ENCODE measurements at places on chromosomes 12 and 14.
A peak's percentile ranks its signal among the peaks of the same experiment; 100 is the strongest.

GRCh38 chr12:19186722-19187661 lies 57.5 kb downstream of the PLEKHA5 start:
- no peak for DNase-seq

DNA sequence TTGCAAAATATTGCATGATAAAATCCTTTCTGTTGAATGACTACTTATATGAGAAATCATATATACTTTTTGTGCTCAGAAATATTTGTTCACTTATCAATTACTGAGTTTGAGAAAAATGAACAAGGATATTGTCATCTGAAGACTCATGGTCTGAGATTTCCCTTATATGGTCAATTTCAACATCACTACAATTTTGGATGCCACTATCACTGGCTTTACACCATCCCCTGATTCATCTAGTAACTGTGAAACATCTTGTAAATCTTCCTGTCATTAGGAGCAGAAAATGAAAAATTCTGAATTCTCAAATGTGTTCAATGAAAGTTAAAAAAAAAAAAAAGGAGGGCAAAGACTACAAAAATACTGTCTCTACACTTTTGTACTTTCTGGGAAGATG lies 21.8 kb upstream of the GXYLT1 start:
- no peak for DNase-seq

DNA sequence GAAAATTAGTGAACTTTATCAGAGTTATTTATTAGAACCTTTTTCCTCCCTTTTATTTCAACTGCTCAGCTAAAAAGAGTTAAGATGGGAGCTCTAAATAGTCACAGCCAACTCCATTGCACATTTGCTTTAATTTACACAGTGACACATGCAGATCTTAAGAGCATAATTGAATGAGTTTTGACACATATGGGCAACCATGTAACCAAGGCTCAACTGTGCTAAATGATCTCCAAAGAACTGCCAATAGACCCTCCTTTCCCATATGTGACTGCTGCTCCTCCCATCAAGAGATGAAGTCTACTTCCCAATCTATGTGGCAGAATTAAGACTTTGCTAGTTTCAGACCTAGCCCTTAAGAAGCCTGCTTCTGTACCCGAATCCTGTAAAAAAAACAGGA lies 960.0 kb downstream of the BCL11B start:
- no peak for DNase-seq

DNA sequence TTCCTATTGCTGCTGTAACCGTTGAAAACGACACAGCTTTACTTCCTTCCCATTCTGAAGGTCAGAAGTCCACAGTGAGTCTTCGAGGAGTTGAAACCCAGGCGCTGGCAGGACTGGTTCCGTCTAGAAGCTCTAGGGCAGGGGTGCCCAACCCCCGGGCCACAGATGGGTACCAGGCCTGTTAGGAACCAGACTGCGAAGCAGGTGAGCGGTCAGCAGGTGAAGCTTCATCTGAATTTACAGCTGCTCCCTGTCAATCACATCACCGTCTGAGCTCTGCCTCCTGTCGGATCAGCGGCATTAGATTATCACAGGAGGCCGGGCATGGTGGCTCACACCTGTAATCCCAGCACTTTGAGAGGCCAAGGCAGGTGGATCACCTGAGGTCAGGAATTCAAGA lies 12.6 kb upstream of the SFSWAP start:
- DNase-seq: no peak

DNA sequence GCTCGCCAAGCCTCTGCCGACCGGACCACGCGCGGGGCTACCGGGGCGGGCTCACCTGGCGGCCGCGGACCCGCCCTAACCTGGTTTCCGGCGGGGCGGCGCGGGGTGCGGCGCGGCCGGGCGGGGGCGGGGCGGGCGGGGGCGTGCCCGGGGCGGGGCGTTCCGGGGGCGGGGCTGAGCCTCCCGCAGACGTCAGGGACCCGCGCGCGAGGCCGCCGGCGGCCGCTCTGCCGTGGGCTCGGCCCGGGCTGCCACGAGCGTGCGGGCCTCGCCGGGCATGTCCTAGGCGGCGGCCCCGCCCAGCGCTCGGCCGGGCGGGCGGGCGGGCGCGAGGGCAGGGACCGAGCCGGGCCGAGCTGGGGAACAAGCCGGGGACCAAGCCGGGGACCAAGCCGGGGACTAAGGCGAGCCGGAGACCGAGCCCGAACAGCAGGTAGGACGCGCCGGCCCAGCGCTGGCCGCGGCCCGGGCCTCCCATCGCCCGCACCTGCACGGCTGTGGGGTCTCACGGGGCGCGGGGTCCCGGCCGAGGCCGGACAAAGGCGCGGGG lies at the start of gene CEP170B:
CEP170B (plus strand) TSS at position 188 of the 550 bp plus-strand sequence. CDS start 3,183 bp downstream, outside the sequence.
- no peak for DNase-seq

GRCh38 chr14:49865431-49865859 lies 12.9 kb upstream of the NEMF start:
- peak; percentile 86 for DNase-seq

DNA sequence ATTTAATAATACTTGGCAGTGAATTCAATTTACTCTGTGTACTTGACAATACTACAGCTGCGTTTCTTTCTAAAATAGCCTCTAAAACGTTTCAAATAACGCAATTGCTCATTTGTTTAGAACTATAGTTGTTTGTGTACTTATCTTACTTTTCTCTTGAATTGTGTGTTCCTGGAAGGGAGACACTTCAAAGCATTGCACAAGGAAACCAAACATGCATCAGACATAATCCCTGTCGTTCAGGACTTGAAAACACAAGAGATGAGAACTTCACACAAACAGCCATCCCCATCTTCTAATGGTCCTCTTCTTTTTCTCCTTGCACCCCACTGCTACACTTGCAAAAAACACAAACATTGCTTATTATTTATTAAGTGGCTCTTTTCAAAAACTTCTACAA lies 38.5 kb downstream of the PTGER2 start:
- DNase-seq: no peak

DNA sequence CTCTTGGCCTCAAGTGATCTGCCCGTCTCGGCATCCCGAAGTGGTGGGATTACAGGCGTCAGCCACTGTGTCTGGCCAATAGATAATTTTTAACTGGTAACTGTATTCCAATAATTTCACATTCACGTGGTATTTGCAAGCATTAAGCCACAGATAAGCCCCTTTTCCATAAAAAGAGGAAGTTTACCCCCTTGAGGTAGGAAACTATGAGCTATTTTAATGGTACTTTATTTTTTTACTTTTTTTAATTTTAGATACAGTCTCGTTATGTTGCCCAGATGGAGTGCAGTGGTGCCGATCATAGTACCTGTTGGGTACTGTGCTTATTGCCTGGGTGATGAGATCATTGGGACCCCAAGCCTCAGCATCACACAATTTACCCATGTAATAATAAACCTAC lies 42.9 kb upstream of the AP4S1 start:
- DNase-seq: no peak

- no peak for DNase-seq
Measured at GRCh38 chr12:92403210-92404175, 257.8 kb upstream of the BTG1 start.

- peak; percentile 54 for DNase-seq
Measured at GRCh38 chr14:104405360-104406226, 174.0 kb upstream of the C14orf180 start.

GRCh38 chr14:95191445-95192199 lies 34.3 kb upstream of the DICER1 start:
- no peak for DNase-seq

DNA sequence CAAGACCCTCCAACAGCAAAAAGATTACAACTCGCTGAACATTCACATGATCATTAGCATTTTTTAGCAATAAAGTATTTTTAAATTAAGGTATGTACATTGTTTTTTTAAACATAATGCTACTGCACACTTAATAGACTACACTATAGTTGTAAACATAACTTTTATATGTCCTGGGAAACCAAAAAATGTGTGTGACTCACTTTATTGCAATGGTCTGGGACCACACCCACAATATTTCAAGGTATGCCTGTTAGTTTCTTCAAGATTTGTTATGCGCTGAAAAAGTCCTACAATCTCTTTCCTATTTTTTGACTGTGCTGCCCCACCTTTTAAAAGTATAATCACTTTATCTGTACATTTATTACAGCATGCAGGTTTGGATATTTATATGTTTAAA lies 30.4 kb upstream of the PCNX4 start:
- no peak for DNase-seq

DNA sequence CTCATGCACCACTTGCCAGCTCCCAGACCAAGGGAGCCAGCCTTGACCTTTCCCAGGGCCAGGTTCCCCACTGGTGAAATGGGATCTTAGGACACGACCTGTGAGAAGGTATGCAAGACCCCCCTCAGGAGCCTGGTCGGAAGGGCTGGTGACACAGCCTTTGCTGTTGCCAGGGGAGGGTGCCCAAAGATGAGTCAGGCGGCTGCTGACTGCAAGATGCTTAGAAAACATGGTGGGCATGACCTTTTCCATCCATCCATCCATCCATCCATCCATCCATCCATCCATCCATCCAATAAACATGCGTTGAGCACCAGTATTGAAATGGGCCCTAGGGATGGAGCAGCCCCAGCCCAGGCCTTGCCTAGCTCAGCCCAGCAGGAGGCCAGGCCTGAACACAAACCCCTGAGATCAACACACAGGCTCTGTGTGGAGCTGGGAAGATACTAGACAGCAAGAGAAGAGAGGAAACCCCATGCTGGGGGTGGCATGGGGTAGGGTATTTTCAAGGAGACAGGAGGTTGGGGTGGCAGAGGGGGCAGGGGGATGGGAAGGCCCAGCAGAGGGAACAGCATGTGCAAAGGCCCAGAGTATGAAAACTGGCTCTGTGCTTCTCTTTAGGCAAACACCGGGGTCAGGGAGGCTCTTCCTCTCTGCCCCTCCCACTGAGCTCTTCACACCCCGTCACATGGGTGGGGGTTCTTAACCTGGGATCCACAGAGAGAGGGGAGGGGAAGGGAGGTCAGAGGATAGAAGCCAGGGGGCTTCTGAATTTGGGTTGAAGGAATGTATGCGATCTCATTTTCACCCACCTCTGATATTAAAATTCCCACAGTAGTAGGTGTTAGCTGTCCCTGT lies 26.2 kb upstream of the YY1 start:
- no peak for DNase-seq

DNA sequence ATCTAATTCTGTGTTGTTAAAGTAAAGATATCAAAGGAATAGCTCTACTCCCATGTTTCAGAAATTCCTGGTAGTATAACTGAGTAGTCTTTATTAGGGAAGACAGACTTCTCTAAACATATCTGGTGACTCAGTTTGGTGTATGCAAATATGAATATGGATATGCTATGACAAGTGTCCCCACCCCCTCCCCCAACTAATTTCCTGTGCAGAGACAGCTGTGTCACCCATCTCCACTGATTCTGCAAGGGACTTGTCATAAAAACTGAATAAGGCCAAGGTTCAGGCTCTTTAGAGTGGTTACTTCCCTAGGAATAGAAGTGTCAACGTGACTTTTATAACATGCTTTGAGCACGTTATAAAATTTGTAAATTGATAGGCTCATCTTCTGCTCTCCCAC lies 429.1 kb downstream of the DAD1 start:
- DNase-seq: no peak

DNA sequence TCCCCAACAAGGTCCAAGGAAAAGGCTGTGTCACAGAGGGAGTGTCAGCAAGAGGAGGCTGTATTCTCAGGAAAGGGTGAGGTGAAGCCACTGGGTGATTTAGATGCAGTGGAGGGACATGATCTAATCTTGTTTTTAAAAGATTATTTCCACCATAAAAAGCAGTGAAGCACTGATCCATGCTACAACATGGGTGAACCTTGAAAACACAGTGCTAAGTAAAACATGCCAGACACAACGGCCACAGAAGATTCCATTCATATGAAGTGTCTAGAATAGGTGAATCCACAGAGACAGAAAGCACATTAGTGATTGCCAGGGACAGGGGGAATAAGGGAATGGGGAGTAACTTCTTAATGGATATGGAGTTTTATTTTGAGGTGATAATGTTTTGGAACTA lies 12.8 kb downstream of the RITA1 start:
- DNase-seq: no peak

GRCh38 chr12:89389755-89390661 lies 37.7 kb upstream of the DUSP6 start:
- no peak for DNase-seq

DNA sequence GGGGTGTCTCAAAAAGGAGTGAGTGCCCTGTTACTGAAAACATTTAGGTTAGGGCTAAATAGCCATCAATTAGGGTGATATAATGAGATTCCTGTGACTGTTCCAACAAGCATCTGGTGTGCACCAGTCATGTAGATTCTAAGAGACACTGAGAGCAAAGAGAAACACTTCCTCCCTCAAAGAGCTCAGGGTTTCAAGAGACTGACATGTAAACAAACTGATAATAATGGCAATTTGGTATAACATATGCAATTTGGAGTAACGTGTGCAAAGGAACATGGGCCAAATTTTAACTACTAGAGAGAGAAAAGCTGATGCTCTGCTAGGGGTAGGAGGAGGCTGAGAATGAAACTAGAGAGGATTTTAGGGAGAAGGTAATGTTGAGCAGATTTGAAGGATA lies 237.1 kb downstream of the BMP4 start:
- no peak for DNase-seq

DNA sequence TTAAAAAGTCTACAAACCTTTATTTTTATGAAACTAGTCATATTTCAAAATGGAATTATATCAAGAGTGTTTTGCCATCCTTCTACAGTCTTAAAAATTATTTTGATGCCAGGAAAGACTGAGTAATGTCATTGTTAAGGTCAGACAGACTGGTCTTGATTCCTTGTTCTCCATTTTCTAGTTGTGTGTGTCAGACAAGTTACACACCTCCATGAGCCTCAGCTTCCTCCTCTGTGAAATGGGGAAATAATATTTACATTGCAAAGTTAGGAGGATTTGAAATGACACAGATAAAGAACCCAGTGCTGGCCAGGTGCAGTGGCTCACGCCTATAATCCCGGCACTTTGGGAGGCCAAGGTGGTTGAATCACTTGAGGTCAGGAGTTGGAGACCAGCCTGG lies 47.4 kb upstream of the ELK3 start:
- DNase-seq: no peak

- DNase-seq: no peak
Measured at GRCh38 chr12:86473231-86473630, 217.0 kb upstream of the MGAT4C start.

DNA sequence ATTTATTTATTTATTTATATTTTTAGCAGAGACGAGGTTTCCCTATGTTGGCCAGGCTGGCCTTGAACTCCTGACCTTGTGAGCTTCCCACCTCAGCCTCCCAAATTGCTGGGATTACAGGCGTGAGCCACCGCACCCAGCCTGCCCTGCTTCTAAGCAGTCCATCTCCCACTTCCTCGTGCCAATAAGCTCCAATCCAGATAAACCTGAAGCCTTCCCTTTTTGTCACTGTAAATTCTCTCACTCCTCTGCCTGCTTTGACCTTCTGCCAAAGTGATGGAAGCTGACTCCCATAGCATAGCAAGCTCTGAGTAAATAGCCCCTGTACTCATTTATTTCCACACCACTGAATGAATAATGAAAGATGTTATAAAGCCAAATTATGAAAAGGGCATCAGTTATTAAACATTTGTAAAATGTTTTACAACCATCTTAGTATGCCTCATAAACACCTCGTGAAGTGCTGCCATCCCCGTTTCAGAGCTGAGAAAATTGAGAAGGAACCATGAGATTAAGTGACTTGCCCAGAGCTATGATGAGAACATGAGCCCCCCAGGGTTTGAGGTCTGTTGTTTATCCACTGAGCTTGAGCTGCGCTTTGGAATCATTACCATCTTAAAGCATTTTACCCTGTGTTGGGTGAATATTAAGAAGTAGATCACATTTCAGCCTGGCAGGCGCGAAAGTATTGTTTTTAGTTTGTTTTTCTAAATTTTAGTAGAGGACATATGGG lies 30.4 kb downstream of the MANSC1 start:
- no peak for DNase-seq

Data from right atrium auricular region (tissue), 2 donors.